ENCODE measurements at places on chromosomes 16 and 17.

DNA sequence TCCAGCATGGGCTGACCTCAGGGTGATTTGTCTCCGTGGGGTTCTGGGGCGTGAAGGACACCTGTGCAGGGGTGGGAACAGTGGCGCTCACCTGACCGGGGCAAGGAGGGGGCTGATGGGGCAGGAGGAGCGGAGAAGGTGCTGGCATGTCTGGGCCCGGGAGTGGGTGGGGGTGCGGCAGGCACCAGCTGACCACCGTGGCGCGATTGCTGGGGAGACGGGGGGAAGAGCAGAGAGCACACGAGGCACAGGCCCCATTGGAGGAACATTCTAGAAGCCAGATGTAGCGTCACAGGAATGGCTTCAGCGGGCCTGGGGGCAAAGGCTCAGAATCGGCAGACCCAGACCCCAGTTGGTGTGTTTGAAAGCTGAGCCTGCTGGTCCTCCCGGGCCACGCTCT, 12.1 kb downstream of the CACNA1H start:
- no peak for DNase-seq

GRCh38 chr17:64306850-64307463, 43.9 kb upstream of the TEX2 start:
- DNase-seq = peak; percentile 58

- no peak for DNase-seq
Observed at GRCh38 chr16:9238346-9238745, 146.9 kb downstream of the HAPSTR1 start.

DNA sequence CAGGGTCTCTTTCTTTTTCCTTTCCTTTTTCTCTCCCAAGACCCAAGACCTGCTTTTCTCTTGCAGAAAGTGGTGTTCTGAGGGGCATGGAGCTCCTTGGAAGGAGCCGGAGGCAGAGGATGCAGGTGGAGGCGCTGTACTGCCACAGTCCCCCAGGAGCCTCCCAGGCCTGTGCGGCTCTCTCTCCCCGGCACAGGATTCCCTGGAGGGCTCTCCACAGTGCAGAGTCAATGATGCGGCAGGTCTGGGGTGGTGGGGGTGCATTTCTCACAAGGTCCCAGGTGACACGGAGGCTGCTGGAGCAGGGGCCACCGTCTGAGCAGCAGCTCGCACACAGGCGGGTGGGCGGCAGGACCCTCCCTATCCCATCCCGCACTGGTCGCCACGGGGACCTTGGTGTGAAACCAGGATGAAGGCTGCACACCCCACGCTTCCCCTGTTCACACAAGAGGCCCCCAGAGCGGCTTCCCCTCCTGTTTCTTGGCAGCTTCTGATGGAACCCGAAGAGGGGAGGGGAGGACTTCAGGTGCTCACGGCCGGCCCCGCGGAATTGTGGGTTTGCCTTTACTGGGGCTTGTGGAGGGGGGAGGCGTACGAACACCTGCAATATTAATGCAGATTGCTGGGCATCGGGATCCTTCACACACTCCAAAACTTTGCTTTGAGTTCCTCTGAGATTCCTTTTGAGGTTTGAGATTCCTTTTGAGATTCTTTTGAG, 186.9 kb downstream of the ENGASE start:
- no peak for DNase-seq

- DNase-seq = no peak
Observed at GRCh38 chr17:13400491-13400890, 201.2 kb downstream of the HS3ST3A1 start.

- peak; percentile 79 for DNase-seq
Observed at GRCh38 chr16:84947022-84947421, 64.3 kb downstream of the ZDHHC7 start.

GRCh38 chr16:55494994-55495421, 13.9 kb upstream of the LPCAT2 start:
- DNase-seq = peak; percentile 53

All from uterus (tissue), 4 donors.